ENCODE measurements at places on chromosomes 5 and 9. TPM values are rescaled to one million over a fixed set of nuclear protein-coding genes. Genes with fewer than 3 reads are reported as not detected.

Gene SEC16A
- 51.4 TPM for total RNA-seq

Gene ACER2
- total RNA-seq: 4.3 TPM

Gene OR13D1
- not detected for total RNA-seq

Gene TMEM252
- not detected for total RNA-seq

Gene TAS2R1
- not detected for total RNA-seq

Gene TLR4
- total RNA-seq: 35.8 TPM

Gene CXXC5
- total RNA-seq: 200 TPM

Gene ZNG1A
- 10.2 TPM for total RNA-seq

Gene NR5A1
- total RNA-seq: not detected

Gene DAB2IP
- 33.3 TPM for total RNA-seq

Gene ECPAS
- total RNA-seq: 149 TPM

Gene SPEF2
- total RNA-seq: 2.0 TPM

Gene RELL2
- 2.3 TPM for total RNA-seq
